Activated effector memory CD4-positive, alpha-beta T cell treated with anti-CD3 and anti-CD28 coated beads, Interleukin-2, amount 50 U/mL, for 16 hours (primary cell): ENCODE measurements at places on chromosomes 1 and 21.
A peak's percentile ranks its signal among the peaks of the same experiment; 100 is the strongest.

DNA sequence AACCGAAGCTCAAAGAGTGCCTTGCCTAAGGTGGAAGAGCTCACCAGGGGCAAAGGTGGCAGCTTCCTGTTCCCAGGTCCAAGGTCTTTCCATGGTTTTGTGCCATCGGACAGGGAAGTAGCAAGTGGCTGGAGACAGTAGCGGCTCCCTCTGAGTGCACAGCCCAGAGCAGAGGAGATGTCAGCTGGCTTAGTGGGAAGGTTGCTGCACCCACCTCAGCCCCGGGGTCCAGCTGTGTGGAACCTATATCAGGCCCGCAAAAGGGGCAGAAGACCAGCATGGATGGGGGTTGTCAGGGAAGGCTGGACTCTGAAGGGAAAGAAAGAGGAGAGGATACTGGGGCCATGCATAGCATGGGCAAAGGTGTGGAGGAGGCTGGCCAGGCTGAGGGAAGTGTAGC lies 6.8 kb downstream of the IKBKE start:
- DNase-seq: no peak

DNA sequence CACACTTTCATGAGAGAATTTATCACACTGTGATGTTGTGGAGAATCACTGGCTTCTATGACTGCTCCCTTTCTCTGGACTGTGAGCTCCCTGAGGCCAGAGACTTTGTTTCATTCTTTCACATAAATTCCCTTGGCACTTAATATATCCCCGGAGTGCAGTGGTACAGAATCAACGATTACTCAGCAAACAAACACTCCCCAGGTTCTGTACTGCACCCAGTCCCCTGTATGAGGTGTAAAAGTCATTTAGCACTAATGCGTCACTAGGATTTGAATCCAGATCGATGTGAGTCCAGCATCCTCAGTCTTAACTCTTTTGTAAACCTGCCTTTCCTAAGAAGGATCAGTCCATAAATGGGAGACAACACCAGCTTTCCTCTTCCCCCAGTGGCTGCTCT lies 6.8 kb upstream of the UTP25 start:
- no peak for DNase-seq

DNA sequence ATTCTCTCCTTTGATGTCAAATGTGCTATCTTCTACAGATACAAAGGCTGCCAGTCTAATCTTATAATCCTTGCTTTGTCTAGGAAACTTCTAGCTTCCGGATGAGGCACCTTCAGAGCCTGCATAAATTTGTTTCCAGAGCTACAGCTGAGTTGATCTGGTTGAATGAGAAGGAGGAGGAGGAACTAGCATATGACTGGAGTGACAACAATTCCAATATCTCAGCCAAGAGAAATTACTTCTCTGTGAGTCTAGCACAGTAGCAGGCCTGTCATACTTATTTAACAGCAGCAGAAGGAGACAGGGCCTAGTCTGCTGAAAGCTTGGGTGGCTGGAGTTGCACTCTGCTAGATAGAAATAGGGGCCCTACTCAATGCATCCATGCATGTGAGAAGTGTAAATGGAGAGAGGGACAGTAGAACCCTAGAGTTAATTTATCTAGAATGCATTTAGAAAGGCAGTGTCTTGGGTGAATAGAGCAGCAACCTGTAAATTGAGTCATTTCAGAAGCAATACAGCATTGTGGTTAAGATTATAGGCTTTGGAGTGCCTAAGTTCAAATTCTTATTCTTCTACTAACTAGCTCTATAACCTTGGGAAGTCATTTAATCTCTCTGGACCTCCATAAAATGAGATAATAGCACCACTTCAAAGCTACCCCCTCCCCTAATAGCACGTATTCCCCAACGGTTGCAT lies 89.0 kb downstream of the MACF1 start:
- DNase-seq: no peak

GRCh38 chr1:44012404-44012803 lies 18.9 kb downstream of the SLC6A9 start:
- no peak for DNase-seq

- no peak for DNase-seq
Measured at GRCh38 chr1:38222891-38223290, 176.3 kb upstream of the POU3F1 start.

GRCh38 chr1:1032424-1032823 lies 12.5 kb downstream of the AGRN start:
- no peak for DNase-seq

DNA sequence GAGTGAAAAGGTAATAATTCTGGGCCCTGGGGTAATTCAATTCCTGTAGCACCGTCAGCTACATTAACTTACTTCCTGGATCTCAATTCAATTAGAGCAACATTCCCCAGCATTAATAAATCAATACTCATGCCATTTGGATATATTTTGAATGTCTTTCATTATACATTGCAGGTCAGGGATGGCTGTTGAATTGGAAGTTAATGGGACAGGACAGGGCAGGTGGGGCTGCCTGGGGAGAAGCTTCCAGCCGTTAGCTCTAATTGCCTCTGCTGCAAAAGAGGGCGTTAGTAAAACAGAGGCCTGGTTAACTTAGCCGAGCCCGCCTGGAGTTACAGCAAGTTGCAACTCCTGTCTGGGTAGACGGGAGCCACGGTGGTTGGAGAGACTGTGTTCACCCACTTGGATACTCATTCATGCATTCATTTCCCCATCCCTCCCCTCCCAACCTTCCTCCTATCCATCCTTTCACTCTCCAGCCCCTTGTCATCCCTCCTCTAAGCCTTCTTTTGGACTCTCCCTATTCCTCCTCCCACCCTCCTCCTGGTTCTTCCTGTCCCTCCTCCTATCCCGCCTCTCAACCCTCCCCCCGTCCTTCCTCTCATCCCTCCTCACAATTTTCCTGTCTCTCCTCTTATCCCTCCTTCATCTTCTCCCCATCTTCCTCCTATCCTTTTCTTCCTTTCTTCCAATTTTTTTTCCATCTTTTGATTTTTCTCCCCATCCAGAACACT lies 137.6 kb upstream of the RUNX3 start:
- DNase-seq: no peak

GRCh38 chr1:93827633-93828366 lies 51.2 kb downstream of the DNTTIP2 start:
- DNase-seq: no peak

GRCh38 chr1:233094691-233095090 lies 144.3 kb downstream of the NTPCR start:
- no peak for DNase-seq

DNA sequence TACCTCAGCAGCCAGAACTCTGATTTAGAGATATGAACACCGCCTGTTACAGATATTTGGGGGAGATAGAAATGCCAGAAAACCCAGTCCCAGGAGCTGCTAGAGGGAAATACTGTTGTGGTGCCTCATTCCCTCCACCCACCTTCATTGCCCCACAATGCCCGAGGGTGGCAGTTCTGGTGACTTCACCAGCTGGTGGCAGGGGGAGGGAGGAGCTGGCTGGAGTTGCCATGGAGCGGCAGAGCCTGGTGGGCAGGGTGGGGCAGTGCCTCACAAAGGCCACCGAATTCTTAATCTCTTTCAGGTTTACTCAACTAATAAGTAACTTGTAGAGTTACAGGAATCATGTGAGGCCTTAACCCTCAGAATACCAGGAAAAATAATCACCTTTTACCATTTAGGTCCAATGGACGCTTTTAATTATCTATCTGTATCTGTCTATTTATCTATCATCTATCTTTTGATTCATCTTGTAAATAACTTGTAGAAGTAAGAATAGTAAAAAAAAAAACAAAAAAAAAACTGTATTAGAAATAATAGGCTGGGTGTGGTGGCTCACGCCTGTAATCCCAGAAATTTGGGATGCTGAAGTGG lies 11.7 kb upstream of the S100A11 start:
- peak; percentile 87 for DNase-seq

DNA sequence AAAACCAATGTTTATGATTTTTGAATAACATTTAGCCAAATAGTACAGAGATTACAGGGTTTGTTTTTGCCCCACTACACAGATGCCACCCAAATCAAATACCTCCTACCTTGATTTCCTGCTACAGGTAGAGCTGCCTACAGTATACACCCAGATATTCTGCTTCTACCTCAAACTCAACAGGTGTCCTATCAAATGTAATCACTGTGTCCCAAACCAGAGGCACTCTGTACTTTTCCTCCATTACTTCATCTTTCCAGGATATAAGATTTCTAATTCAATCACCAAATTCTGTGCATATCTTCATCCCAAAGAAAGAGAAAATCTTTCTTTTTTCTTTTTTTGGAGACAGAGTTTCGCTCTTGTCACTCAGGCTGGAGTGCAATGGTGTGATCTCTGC lies 9.6 kb downstream of the PUM1 start:
- no peak for DNase-seq

GRCh38 chr1:175127565-175127964 lies 59.9 kb downstream of the TNN start:
- no peak for DNase-seq

- DNase-seq: no peak
Measured at GRCh38 chr1:193366764-193367507, 180.5 kb upstream of the B3GALT2 start.

GRCh38 chr1:202324646-202325045 lies 17.1 kb downstream of the UBE2T start:
- DNase-seq: no peak

GRCh38 chr1:26468911-26469310 lies 3.3 kb upstream of the HMGN2 start:
- DNase-seq: no peak

DNA sequence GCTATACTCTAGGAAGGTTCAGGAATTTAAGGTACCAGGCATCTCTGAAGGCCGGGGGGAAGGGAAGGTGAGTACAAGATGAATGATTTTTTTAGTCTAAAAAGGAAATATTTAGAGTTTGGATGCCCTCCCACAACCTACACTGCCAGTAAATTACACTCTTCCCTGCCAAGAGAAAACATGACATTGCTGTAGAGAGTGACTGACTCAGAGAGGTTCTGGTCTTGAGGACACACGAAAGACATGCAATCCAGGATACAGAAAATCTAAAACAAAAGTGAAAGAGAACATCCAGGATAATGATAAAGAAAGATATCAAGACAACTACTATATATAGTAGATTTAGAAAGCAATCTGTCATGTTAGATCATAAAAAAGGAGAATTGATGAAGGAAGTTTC lies 200.5 kb downstream of the TYW3 start:
- DNase-seq: no peak

GRCh38 chr1:156677616-156678596 lies 699 bp upstream of the NES start:
- DNase-seq: no peak

- peak; percentile 79 for DNase-seq
Measured at GRCh38 chr1:91731815-91732214, 154.1 kb downstream of the TGFBR3 start.

DNA sequence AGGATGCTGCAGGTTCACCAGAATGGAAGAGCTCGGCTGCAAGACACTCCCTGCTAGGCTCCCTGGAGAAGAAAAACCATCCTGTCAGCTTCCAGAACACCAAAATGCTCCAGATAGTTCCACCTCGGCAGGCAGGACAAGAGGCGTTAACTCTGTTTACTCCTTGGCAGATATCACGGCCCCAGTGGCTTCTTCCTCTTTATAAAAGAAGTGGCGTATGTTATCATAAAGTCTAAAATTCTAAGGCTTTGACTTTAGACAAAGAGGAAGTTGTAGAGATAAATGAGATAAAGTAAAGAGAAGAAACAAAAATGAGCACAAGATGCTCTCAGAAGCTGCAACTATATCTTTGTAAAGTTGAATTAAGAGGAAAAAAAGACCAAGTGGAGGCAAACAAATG lies 24.3 kb upstream of the MTF1 start:
- no peak for DNase-seq

DNA sequence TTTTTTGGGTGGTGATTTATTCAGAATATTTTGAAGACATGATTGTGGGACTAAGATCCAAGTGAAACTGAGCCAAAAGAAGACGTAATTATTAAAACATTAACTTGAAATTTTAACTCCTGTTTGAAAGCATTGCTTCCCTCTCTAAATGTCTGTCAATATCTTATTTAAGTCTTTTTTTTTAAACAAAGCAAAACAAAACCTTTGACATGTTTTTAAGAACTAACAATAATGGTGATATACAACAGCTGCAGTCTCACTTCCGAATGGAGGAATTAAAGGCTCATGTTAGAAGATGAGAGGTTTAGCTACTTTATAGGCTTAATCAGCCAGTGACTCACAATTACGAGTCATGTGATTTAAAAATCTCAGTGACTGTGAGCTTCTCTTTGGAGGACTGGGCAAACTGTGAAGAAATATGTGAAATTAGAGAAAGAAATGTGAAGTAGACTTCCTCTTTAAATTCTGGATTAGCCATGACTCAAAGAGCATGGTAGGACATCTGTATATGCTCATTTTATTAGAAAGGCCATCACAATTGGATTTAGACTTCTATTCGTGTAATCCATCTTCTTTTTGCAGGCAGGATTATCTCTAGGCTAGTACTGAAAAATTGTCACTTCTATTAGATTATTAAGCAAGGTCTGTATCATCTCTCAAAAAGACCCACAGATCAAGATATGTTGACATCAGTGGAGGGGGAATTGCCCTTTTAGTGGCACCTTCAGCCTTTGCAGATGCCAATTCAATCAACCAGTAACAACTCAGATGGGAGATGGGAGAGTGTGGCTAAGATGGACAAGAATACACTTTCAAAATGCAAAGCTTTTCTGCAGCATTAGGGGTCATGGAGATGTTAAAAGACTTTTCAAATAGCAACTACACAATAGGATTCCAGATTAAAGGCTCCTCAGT lies 28.7 kb downstream of the KCNA3 start:
- DNase-seq: no peak

GRCh38 chr1:175277783-175278733 lies 85.5 kb upstream of the KIAA0040 start:
- DNase-seq: no peak

- DNase-seq: no peak
Measured at GRCh38 chr1:166235728-166236127, 68.9 kb upstream of the FAM78B start.

DNA sequence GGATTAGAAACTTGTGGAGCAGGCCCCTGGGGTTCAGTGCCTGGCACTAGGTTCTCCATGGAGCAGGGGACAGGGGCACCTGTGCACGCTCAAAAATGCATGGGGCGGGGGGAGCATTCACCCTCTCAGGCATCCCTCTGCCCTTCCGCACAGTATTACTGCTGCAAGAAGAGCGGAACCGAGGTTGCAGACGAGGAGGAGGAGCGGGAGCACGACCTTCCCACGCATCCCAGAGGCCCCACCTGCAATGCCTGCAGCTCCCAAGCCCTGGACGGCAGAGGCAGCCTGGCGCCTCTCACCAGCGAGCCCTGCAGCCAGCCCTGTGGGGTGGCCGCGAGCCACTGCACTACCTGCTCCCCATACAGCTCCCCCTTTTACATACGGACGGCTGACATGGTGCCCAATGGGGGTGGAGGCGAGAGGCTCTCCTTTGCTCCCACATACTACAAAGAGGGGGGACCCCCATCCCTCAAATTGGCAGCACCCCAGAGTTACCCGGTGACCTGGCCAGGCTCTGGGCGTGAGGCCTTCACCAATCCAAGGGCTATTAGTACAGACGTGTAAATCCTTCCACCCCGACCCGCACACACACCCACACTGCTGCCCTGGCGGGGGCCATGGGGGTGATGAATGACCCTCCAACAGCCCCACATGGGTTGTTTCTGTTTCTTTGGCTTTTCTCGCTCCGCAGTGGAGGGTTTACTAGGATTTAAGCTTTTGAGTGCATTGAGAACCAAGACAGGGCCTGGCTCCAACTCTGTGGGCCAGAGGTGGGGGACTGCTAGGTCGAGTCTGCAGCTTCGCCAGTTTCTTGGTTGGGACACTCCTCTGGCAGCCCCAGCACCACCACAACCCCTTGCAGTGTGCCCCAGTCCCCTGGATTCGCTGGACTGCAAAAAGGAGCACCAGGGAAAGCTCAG lies 63.7 kb downstream of the TOR1AIP2 start:
- DNase-seq: peak; percentile 56

- DNase-seq: no peak
Measured at GRCh38 chr1:188065917-188066316, 1237.2 kb downstream of the PLA2G4A start.

GRCh38 chr1:98651116-98651632 lies 10.3 kb upstream of the SNX7 start:
- DNase-seq: no peak
